ENCODE measurements at places on chromosomes 12 and 14.

DNA sequence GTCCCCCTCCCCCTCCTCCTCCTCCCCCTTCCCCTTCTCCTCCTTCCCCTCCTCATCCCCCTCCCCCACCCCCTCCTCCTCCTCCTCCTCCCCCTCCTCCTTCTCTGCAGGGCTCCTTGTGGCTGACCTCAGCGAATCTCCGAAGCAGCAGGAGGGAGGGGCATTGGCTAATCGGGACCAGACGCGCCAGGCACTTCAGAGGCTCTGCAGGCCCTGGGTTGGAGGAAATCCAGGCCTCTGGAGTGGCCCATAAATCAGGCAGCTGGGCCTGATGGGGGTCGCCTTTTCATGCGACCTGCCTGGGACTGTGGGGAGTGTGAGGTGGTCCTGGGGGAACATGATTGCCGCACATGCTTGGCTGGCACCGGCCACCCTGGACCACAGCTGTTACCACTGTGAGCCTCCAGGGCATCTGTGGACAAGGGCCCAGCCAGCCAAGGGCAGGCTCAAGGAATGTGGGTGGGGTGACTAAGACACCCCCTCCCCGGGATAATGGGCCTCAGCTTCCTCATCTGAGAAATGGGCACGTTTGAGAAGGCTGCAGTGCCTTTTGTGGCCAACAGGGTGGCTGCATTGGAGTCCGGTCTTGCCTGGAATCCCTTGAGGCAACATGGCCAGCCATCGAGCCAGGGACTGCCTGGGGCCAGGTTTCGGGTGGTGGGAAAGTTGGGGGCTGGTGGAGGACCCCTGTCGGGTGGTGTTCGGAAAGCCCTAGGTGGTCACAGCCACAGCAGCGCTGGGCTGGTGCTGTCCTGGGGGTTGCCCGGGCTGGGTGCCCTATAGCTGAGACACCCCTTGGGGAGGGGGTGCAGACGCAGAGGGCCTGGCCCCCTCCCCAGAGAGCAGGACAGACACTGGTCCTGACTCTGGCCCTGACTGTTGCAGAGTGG lies 12.0 kb downstream of the KIF26A start:
- DNase-seq, result no peak

- no peak for DNase-seq
These were observed 50.3 kb upstream of the PPP2R5C start for GRCh38 chr14:101711041-101711856.

GRCh38 chr14:99357916-99358390 lies 86.0 kb upstream of the BCL11B start:
- no peak for DNase-seq

DNA sequence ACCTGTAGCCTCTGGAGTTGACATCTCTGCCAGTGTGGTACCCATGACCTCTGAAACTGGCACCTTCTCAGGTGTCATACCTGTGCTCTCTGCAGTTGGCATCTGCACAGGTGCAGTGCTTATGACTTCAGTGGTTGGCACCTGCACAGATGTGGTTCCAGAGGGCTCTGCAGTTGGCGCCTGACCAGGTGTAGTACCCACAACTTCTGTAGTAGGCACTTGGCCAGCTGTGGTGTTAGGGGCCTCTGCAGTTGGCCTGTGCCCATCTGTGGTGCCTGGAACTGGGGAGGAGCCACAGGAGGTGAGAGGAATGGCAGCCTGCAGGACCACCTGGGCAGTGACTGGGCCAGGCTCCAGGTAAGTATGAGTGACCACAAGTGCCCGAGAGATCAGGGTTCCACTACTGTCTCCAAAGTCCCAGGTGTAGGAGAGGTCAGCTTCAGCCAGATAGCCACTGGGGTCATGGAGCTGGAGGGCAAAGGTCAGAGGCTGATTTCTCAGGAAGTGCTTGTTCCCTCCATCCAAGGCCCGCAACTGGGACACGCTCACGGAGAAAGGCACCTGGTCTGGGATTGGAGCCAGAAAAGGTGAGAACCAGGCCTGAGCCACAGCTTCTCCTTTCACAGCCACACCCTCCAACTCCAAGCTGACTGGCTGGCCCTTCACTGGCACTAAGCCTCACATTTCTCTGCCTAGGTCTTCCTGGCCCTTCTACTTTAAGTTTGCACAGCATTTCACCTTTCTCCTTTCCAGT lies 8.6 kb downstream of the PMEL start:
- no peak for DNase-seq

- DNase-seq, result no peak
These were observed 41.4 kb downstream of the FUT8 start for GRCh38 chr14:65453807-65454480.
